Ovary (tissue), 10 donors: ENCODE measurements at places on chromosomes 4 and X.

DNA sequence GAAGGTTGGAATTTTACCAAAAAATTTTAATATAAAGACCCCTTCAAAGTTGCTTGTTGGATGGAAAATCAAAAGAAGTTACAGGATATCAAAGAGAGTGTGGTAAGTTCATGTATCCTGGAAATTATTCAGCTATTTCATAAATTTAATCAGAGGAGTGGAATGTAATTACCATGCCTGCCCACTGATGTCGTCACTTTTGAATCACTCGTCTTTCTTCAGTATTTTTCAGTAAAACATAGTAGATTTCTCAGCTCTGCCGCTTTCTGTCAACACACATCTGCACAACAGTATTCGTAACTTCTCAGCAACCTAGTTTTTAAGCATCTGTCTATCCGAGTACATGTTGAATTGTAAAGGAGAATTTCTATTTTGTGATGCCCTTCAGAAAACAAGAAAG lies 2163.0 kb upstream of the AGA start:
- DNase-seq, result no peak

DNA sequence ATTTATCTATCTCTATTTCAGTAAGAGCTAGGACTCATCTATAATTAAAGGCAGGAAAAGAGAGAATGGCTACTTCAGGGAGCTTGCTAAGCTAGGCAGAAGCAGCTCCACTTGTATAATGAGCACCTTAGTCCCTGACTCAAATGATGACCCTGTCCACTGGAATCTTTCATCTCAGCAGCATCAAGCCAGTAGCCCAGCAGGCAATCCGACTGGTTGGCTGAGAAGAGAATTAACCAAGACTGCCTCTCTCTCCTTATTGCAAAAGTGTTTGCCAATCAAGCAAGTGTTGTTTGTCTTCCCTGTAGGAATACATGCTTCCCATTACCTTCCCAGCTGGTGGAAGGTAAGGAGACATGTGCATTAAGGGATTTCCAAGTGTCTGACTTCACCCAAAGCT lies 3.9 kb upstream of the SPOCK3 start:
- no peak for DNase-seq

- DNase-seq, result no peak
Observed at GRCh38 chr4:106687026-106687425, 318.4 kb upstream of the GIMD1 start.

DNA sequence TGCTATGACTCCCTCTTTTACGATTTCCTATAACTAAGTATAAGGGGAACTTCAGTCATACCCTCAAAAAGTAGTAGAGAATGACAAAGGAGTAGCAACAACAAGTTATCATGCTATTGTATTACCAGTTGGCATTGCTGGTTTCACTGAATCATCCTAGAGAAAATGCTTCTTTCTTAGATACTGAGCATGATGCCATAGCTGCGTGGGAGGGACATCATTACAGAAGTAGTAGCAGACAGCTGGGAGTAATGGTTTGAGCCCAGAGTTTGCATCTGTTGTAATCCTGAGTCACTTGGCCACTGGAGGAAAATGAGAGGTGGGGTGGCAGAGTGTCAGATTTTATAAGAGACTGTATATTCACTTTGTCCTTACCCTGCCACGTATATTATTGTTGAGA lies 38.6 kb downstream of the MTMR1 start:
- DNase-seq, result no peak

DNA sequence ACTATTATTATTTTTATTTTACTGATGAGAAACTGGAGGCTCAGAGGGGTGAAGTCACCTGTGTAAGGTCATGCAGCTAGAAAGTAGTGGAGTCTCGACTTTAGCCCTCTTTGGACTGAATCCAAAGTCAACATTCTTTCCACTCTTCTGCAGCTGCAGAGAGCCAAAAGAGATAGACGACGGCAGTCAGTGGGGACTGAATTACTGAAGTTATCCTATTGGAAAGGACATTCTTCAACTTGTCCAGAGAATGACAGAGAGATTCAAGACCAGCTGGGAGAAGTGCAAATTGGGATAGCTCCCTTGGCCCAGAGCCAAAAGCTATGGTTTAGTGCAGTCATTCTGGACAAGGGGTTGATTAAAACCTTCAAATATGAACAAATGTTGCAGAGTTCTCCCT lies 42.5 kb downstream of the VGLL1 start:
- no peak for DNase-seq

DNA sequence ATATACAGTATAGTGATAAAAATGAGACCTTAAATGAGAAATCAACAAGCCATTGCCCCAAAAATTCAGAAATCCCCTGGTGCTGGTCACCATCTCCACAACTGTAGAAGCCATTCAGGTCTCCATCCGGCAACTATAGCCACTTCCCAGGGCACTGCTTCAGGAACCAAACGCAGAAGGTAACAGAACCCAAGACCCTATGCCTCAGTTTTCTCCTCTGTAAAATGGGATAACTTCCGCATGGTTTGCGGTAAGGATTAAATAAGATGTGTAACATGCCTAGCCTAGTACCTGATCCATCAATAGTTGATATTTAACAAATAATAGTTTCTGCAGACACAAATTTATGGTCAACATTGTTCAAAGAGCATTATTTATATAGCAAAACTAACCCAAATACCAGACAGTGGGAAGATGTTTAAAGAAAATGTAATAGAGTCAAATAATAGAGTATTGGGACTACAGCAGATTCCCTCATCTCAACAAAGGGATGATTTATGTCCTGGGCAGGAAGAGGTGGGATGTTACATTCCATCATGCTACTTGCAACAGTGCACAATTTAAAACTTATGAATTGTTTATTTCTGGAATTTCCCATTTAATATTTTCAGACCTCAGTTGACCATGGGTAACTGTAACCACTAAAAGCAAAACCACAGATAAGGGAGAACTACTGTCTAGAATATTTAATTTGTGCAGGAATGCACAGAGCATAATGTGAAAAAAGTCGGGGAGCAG lies 30.0 kb downstream of the IRF2 start:
- DNase-seq, result no peak

- DNase-seq, result no peak
Observed at GRCh38 chrX:9492901-9493300, 28.0 kb downstream of the TBL1X start.

DNA sequence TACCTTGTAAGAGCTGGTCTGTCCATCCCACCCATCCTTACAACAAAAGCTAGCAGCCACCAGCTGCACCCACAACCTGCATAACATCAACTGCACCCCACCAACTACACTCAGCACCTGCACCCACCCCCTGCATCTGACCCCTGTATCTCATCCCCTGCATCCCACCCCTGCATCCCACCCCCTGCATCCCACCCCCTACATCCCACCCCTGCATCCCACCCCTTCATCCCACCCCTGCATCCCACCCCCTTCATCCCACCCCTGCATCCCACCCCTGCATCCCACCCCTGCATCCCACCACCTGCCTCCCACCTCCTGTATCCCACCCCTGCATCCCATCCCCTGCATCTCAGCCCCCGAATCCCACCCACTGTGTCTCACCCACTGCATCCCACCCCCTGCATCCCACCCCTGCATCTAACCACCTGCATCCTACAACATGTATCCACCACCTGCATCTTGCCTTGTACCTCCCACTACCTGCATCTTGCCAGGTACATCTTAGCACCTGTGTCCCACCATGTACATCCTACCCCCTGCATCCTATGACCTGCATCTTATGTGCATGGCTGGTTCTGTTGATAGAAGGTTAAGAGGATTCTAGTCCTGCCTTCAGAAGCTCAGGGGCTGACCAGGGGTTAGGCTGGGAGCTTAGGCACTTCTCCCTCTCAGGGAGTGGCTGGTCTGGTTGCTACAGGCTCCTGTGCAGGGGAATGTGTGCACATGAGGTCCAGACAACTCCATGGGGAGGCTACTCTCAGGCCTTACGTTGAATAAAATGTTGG lies 9.4 kb downstream of the TMEM271 start:
- no peak for DNase-seq

GRCh38 chr4:46924789-46925529 lies 15.9 kb upstream of the COX7B2 start:
- no peak for DNase-seq

DNA sequence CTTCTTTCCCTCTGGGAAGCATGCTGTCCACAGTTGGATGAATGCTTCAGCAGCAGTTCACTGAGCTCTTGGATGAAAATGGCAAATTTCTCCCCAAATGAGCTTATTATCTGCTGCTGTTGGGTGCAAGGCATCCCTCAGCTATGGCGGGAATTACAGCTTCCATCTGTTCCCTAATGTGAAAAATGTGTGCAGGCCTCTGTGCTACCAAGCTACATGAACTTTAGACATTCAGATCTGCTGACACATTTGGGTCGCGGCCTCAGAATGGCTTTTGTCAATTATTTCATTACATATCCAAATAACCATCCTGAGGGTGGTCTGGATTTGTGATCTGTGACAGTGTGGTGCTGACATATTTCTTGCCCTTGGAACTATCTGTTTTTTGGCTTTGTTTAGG lies 119.5 kb upstream of the SCML1 start:
- DNase-seq, result no peak

GRCh38 chr4:121651597-121651996 lies 45.2 kb downstream of the ANXA5 start:
- DNase-seq, result no peak

DNA sequence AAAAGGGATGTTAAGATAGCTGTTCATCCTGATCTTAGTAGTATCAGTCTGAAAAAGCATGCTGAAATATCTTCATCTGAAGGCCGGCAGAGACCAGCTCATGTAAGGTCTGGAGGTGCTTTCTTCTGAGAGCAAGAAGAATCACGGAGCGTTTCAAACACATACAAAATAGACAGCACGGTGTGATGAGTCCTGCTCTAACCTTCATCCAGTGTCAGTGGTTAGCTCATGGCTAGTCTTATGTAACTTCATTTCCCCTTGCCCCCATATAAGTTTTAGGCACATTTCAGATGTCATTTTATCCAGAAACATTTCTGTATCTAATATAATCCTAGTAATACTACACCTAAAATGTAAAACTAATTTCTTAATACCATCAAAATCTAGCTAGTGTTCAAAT lies 27.8 kb downstream of the ADD1 start:
- DNase-seq, result no peak

DNA sequence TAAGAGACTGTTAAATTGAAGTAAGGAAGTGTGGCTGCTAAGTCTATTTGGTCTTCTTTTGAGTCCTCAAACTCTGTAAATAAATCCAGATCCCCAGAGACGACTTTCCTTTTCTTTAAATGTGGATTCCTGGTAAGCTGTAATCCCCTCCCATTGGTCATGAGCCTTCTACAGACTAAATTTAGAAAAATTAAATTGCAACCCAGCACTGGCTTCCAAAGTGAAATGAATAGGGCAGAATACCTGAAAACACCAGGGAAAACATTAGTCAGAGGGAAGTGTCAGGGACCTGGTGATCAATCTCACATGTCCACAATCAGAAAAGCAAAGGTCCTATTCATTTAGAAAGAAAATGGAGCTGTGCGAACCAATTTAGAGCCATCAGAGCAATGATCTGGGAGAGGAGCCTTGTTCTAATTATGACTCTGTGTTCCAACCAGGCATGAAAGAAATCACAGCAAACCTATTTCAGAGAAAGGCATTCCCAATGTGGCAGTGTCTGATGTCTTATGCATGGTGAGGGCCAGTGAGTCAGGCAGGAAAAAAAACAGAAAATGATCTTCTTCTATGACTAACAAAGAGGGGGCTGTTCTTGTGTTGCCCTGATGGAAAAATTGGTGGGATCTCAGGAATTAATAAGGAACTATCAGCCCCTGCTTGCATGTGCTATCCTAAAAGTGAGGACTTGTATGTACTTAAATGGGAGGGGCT lies 19.8 kb upstream of the CCDC149 start:
- no peak for DNase-seq

GRCh38 chrX:154776753-154777152 lies 14.1 kb downstream of the DKC1 start:
- DNase-seq, result no peak

DNA sequence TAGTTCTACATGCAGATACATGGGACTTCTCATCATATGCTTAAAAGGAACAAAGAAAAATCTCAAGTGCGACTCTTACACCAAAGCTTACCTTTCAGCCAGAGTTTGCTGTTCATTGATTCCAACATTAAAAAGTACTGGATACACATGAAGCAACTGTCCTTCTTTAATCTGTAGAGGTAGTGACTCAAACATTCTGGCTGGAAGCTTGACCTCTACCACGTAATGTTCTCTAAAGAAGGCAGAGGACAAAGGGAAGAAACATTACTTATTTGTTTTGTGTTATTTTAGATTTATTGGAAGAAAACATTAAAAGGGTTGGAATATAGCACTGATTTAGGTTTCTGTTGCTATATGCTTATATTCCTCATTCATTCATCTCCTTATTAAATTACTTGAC lies 476.1 kb downstream of the IL15 start:
- DNase-seq, result no peak

- DNase-seq, result no peak
Observed at GRCh38 chr4:48958582-48958981, 27.5 kb upstream of the CWH43 start.

- DNase-seq, result no peak
Observed at GRCh38 chrX:133402042-133402453, 13.2 kb downstream of the GPC4 start.

- no peak for DNase-seq
Observed at GRCh38 chr4:119002476-119002875, 113.8 kb downstream of the SYNPO2 start.

GRCh38 chr4:79575709-79576428 lies 167.8 kb upstream of the GK2 start:
- no peak for DNase-seq

DNA sequence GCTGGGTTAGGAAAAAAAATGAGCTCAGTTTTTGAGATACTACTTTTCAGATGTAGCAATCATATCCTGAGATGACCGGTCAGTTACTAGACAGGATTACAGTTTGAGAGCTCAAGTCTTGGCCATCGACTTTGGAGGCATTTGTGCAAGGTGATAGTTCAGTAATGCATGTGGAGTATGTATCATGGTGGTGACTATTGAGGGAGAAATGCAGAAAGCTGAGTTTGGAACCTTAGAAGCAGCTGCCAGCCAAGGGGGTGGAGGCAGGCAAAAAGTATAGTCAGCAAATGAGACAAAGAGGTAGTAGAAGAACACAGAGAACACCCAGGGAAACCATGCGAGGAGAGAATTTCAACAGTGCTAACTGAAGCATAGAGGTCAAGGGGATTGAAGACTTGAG lies 48.7 kb upstream of the SLC4A4 start:
- no peak for DNase-seq

DNA sequence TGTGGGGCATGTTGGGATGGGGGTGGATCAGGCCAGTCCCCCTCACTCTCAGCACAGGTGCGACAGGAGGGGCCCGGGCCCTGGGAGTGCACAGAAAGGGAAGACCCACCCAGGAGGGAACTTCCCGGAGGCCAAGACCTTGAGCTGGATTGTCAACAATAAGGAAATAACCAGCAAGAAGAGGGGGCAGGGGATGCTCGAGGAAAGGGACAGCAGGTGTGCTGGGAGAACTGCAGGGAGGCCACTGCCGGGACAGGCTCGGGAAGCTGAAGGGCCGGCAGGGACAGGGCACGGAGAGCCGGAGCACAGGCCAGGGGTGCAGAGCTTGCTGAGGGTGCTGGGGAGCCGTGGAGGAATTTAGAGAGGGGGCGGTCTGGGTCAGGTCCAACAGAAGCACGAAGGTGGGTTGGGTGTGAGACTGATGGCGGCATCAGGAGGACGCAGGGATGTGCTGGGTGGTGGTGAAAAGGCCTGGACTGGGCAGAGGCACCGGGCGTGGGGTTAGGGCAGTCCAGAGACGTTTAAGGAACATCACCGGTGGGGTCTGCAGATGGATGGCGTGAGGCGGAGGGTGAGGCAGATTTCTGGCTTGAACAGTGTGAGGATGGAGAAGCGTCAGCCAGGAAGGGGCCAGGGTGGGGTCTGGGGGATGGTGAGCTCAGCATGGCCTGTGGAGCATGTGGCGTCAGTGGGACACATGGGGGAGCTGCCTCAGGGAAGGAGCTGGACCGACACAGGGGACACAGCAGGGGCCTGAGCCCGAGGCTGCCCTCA lies 54.8 kb downstream of the ADRA2C start:
- no peak for DNase-seq
